ENCODE measurements at places on chromosomes 1 and 21. TPM values are rescaled to one million over a fixed set of nuclear protein-coding genes. Genes with fewer than 3 reads are reported as not detected.

- no peaks in the 10 kb centered on the region for H3K36me3 ChIP-seq
- no peak overlapping the region for H3K4me3 ChIP-seq
- no peaks in the 10 kb centered on the region for H3K27me3 ChIP-seq
- no peak for DNase-seq
Observed at GRCh38 chr1:190068304-190068703, 409.4 kb downstream of the BRINP3 start.

DNA sequence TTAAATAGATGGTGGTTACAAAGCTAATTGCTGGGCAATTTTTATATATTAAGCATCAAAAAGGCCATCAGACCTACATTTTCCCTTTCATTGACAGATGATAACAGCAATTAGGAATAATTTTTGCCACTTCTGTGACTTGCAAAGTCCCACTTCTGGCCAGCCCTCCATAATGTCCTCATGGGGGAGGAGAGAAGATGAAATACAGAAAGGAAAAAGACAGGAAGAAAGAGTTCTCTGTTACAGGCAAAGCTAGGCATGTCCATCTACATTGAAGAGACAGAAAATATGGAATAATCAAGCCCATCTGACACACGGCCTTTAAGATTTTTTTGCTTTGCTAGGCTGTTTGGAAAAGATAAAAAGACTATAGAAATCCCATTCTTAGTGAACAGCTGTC is 108.0 kb downstream of the ENAH start:
- DNase-seq: no peak
- no peaks in the 10 kb centered on the region for H3K4me1 ChIP-seq
- no peaks in the 10 kb centered on the region for H3K36me3 ChIP-seq
- no peaks in the 10 kb centered on the region for H3K27me3 ChIP-seq
- no peak overlapping the region for H3K4me3 ChIP-seq

DNA sequence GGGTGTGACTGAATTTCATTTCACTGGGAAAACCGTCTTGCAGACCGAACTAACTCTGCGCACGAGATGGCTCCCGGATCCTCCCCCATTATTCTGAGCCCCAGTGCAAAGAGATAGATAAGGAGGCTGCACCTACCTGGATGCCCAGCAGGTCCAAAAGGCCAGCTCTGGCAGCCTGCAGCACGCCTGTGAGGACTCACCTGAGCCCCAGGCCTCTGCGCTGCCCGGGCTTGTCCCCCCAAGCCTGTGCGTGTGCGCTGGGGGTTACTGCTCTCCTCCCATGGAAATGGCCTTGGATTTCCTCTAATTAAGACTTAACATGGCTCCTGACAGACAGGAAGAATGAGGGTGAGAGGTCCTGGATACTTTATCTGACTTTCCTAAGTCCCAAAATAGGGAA is 83.4 kb downstream of the MDM4 start:
- no peak overlapping the region for H3K4me3 ChIP-seq
- no peak for DNase-seq

GRCh38 chr1:155307247-155307740 is 1.4 kb upstream of the FDPS start:
- H3K27ac ChIP-seq: no peak overlapping the region
- no peak for DNase-seq
- no peaks in the 10 kb centered on the region for H3K36me3 ChIP-seq
- H3K4me1 ChIP-seq: no peaks in the 10 kb centered on the region
- H3K27me3 ChIP-seq: no peaks in the 10 kb centered on the region
- H3K4me3 ChIP-seq: no peak overlapping the region

GRCh38 chr1:159817276-159818041 is 9.2 kb upstream of the SLAMF8 start:
- peaks cover 3% of the 10 kb centered on the region for H3K4me1 ChIP-seq
- peaks cover 2% of the 10 kb centered on the region for H3K27me3 ChIP-seq
- no peak overlapping the region for H3K27ac ChIP-seq
- peak; percentile 79 for DNase-seq
- H3K4me3 ChIP-seq: no peak overlapping the region

SPOCD1 gene
- 2.0 TPM for polyA plus RNA-seq

DNA sequence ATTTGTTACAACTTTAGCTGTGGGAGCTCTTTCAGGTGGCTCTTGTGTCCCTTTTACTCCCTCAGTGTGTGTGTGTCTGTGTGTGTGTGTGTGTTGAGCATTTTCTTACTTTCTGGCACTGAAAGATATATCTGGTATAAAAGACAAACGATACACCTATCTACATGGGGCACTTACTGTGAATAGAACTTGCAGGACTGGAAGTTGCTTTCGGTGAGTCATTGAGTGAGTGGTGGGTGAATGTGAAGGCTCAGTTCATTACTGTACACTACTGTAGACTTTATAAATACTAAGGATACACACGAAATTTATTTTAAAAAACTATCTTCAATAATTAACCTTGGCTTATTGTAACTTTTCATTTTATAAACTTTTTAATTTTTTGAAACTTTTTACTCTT is 38.7 kb downstream of the BTBD8 start:
- no peaks in the 10 kb centered on the region for H3K27me3 ChIP-seq
- no peak overlapping the region for H3K27ac ChIP-seq
- peaks cover 2% of the 10 kb centered on the region for H3K36me3 ChIP-seq
- DNase-seq: no peak

- peaks cover 4% of the 10 kb centered on the region for H3K27me3 ChIP-seq
- H3K27ac ChIP-seq: no peak overlapping the region
- H3K4me1 ChIP-seq: no peaks in the 10 kb centered on the region
- no peaks in the 10 kb centered on the region for H3K36me3 ChIP-seq
- no peak overlapping the region for H3K4me3 ChIP-seq
Observed at GRCh38 chr1:9990944-9991343, 6.1 kb upstream of the RBP7 start.

DNA sequence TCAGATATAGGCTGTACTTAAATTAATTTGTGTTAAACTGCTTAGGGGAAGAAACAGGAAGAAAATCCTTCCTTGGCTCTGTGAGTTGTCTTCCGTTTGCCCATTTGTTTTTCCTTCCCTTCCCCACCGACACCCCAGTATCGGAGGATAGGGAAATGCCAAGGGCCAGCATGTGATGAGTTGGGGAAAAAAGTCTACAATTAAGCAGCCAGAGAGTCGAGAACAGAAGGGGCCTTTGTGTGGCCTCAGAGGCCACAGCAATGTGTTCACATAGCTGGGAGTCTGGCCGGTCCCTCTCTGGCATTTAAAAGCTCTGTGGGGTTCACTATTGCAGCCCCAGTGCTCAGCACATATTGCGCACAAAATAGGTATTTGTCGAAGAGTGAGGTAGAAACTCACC is 489.3 kb downstream of the MATN1 start:
- H3K4me3 ChIP-seq: no peak overlapping the region
- H3K27ac ChIP-seq: no peak overlapping the region
- no peaks in the 10 kb centered on the region for H3K36me3 ChIP-seq

- no peaks in the 10 kb centered on the region for H3K4me1 ChIP-seq
- no peaks in the 10 kb centered on the region for H3K27me3 ChIP-seq
- no peak overlapping the region for H3K27ac ChIP-seq
- H3K36me3 ChIP-seq: no peaks in the 10 kb centered on the region
Observed at GRCh38 chr21:37758982-37759381, 157.3 kb downstream of the KCNJ6 start.

IGSF9 gene
- polyA plus RNA-seq: 84.2 TPM

DNA sequence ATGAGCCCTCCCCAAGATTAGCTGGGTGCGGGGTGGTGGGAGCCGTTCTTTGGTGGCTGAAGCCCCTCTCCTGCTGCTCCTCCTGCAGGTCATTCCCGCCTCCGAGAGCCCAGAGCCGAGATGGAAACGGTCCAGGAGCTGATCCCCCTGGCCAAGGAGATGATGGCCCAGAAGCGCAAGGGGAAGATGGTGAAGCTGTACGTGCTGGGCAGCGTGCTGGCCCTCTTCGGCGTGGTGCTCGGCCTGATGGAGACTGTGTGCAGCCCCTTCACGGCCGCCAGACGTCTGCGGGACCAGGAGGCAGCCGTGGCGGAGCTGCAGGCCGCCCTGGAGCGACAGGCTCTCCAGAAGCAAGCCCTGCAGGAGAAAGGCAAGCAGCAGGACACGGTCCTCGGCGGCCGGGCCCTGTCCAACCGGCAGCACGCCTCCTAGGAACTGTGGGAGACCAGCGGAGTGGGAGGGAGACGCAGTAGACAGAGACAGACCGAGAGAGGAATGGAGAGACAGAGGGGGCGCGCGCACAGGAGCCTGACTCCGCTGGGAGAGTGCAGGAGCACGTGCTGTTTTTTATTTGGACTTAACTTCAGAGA is 448 bp downstream of the G0S2 start:
- no peak for DNase-seq
- peak overlapping the region; percentile 69 for H3K27ac ChIP-seq
- H3K27me3 ChIP-seq: no peaks in the 10 kb centered on the region

PTTG1IP gene
- 116 TPM for polyA plus RNA-seq

DNA sequence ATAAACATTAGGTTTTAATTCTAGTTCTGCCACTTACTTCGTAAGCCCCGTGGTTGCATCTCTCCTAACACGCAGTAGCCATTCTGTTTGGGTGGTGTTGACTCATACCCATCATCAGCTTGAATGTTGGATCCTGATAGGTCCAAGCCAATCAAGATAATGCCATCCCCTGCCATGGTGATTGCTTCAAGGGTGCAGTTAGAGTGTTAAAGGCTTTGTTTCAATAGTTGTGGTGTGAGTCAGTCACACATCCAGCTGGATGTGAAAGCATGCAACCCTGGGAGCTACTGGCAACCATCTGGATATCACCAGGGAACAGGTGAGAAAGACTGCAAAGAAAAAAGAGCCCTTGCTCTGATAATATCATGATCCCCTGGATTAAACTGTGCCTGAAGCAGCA is 69.1 kb downstream of the OMA1 start:
- H3K36me3 ChIP-seq: peaks cover 3% of the 10 kb centered on the region
- no peaks in the 10 kb centered on the region for H3K27me3 ChIP-seq
- H3K4me1 ChIP-seq: no peaks in the 10 kb centered on the region
- no peak overlapping the region for H3K4me3 ChIP-seq
- no peak overlapping the region for H3K27ac ChIP-seq

KRTAP19-2 gene
- not detected for polyA plus RNA-seq

GRCh38 chr1:206544562-206545257 is 37.4 kb downstream of the RASSF5 start:
- no peak overlapping the region for H3K27ac ChIP-seq
- H3K36me3 ChIP-seq: no peaks in the 10 kb centered on the region
- no peaks in the 10 kb centered on the region for H3K27me3 ChIP-seq
- DNase-seq: peak; percentile 76
- no peaks in the 10 kb centered on the region for H3K4me1 ChIP-seq

SELENBP1 gene
- 175 TPM for polyA plus RNA-seq

- no peak for DNase-seq
- no peak overlapping the region for H3K27ac ChIP-seq
- no peaks in the 10 kb centered on the region for H3K4me1 ChIP-seq
Observed at GRCh38 chr1:53696571-53696970, 42.4 kb downstream of the GLIS1 start.

GRCh38 chr1:75079538-75080290 is 54.5 kb upstream of the LHX8 start:
- no peaks in the 10 kb centered on the region for H3K36me3 ChIP-seq
- no peak overlapping the region for H3K4me3 ChIP-seq
- H3K4me1 ChIP-seq: no peaks in the 10 kb centered on the region
- DNase-seq: no peak

DNA sequence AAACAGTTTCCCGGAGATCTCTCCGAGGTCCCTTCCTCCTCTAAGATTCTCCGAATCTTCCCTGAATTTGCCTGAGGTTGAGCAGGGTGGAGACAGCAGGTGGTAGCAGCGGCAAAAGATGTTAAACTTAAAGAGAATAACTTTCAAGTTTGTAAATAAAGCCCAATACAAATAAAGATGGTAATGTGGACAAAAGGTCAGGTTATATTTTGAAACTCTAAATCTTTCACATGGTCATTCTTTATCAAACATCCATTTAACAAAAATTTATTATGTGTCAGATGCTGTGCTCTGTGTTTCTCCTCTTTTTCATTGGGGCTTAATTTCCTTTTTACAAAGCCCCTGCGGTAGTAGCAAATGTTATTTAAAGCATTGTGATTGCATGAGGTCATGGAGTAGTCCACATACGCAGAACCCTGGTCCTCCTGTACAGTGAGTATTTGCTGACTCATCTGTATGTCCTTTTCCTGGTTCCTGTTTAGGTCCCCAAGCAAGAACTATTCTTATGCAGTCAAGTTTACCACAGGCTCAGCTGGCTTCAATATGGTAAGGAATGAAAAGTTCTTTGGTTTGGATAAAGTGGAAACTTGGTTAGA is 119.2 kb downstream of the ITSN1 start:
- H3K36me3 ChIP-seq: no peaks in the 10 kb centered on the region
- H3K27me3 ChIP-seq: no peaks in the 10 kb centered on the region
- H3K27ac ChIP-seq: no peak overlapping the region
- H3K4me1 ChIP-seq: no peaks in the 10 kb centered on the region

- H3K27ac ChIP-seq: no peak overlapping the region
- H3K36me3 ChIP-seq: no peaks in the 10 kb centered on the region
- H3K27me3 ChIP-seq: no peaks in the 10 kb centered on the region
- DNase-seq: no peak
- H3K4me1 ChIP-seq: peaks cover 5% of the 10 kb centered on the region
- no peak overlapping the region for H3K4me3 ChIP-seq
Observed at GRCh38 chr1:157356601-157357000, 195.7 kb downstream of the FCRL5 start.

DNA sequence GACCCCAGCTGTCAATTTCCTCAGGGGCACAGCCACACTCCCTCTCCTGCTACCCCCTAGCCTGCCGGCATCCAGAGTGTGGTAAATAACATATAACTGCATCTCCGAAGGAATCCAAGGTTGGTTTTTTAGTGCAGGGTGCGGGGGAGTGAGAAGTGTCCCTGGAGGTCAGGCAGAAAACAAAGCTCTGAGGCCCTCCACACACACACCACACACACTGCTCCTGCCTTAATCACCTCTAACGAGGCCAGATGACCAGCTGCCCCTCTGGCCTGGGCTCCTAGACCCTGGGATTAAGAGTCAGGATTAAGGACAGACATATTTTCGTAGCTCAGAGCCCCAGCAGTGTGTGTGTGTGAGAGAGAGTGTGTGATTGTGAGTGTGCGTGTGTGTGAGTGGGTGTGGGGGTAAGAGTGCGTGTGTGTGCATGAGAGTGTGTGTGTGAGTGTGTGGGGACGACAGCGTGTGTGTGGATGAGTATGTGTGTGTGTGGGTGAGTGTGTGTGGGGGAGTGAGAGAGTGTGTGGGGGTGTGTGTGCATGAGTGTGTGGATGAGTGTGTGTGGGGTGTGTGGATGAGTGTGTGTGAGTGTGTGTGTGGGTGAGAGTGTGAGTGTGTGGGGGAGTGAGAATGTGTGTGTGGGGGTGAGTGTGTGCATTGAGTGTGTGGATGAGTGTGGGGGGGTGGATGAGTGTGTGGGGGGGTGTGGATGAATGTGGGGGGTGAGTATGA is 14.6 kb downstream of the SDC3 start:
- no peaks in the 10 kb centered on the region for H3K4me1 ChIP-seq
- H3K4me3 ChIP-seq: no peak overlapping the region
- H3K27ac ChIP-seq: no peak overlapping the region
- DNase-seq: no peak
- H3K36me3 ChIP-seq: no peaks in the 10 kb centered on the region

- peak overlapping the region; percentile 5 for H3K4me3 ChIP-seq
- H3K27ac ChIP-seq: peak overlapping the region; percentile 79
- peaks cover 2% of the 10 kb centered on the region for H3K4me1 ChIP-seq
Observed at GRCh38 chr1:9061252-9061960, 8.0 kb downstream of the SLC2A5 start.

- H3K27ac ChIP-seq: no peak overlapping the region
- no peak for DNase-seq
- no peak overlapping the region for H3K4me3 ChIP-seq
Observed at GRCh38 chr1:98103617-98104285, 182.9 kb upstream of the DPYD start.

- H3K27ac ChIP-seq: no peak overlapping the region
- H3K4me3 ChIP-seq: no peak overlapping the region
- H3K36me3 ChIP-seq: peaks cover 66% of the 10 kb centered on the region
- no peaks in the 10 kb centered on the region for H3K27me3 ChIP-seq
Observed at GRCh38 chr1:19360016-19360415, 47.9 kb downstream of the SLC66A1 start.
